Dermis lymphatic vessel endothelial cell (primary cell): ENCODE measurements at places on chromosomes 5 and 9. TPM values are rescaled to one million over a fixed set of nuclear protein-coding genes. Genes with fewer than 3 reads are reported as not detected.

Gene NDST1
- 20.1 and 21.7 TPM in 2 replicates for total RNA-seq

Gene SLC22A5
- 2.2 and 2.9 TPM in 2 replicates for total RNA-seq

Gene DRD1
- total RNA-seq = not detected in 2 replicates

Gene TEX48
- not detected in 2 replicates for total RNA-seq

Gene KIF12
- not detected in 2 replicates for total RNA-seq

Gene TRIP13
- 4.3 and 6.1 TPM in 2 replicates for total RNA-seq

Gene SMIM3
- total RNA-seq = 4.9 and 6.6 TPM in 2 replicates

Gene SPZ1
- total RNA-seq = not detected in 2 replicates

Gene PKD2L2
- not detected in 2 replicates for total RNA-seq

Gene OGN
- total RNA-seq = not detected in 2 replicates

Gene KCNMB1
- total RNA-seq = not detected in 2 replicates

Gene SHB
- total RNA-seq = 14.2 and 21.0 TPM in 2 replicates
